Stimulated activated CD8-positive, alpha-beta memory T cell treated with anti-CD3 and anti-CD28 coated beads, Interleukin-15, amount 100 ng/mL, for 48 hours (primary cell): ENCODE measurements at places on chromosomes 2 and 18.

DNA sequence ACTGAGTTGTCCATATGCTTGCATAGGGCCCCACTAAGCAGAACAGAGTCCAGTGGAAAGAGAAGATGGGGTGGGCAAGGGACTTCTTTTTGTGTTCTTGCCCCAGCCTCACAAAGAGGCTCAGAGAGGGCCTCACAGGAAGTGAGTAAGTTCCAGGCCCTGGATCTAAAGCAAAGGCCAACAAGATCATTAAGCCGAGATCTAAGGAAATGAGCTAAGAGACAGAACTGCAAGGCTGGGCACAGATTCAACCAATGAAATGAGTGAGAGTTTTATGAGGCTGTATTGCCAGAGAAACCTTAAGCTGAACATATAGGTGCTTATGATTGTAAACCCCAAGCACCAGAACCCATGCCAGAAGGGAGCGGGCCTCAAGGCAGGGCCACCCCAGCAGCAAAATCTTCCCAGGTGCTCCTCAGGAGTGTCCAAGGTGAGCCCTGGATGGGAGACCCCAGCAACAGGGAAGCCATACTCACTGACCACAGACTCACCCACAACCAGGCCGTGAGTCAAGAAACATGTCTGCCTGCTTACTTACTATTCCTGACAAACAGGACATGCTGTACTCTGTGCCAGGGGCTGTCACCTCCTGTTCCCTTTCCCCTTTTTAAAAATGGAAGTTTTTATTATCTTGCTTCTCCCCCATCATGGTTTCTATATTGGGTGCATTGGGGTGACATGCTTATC lies 40.2 kb downstream of the SLC14A1 start:
- no peak for DNase-seq

GRCh38 chr2:70964133-70964532 lies 14.3 kb upstream of the ANKRD53 start:
- no peak for DNase-seq

DNA sequence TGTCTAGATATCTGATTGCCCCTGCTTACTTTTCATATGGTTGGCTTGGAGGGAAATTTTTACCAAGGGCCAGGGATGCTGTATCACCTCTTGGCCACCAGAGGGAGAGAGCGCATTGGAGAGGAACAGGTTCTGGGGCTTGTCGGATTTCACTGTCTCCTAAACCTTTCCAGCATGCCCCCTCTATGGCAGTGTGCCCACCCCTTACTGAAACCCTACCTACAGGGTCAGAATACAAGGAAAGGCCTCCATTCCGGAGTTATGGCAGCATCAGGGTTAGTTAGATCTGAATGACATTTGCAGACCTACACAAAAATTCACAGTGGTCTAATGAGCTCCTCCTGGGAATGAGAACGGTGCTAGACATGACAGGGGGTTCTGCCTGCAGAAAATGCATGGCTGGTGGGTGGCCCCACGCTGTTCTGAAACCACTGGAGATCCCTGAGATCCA lies 5.8 kb downstream of the SLC14A2 start:
- peak; percentile 2 for DNase-seq

DNA sequence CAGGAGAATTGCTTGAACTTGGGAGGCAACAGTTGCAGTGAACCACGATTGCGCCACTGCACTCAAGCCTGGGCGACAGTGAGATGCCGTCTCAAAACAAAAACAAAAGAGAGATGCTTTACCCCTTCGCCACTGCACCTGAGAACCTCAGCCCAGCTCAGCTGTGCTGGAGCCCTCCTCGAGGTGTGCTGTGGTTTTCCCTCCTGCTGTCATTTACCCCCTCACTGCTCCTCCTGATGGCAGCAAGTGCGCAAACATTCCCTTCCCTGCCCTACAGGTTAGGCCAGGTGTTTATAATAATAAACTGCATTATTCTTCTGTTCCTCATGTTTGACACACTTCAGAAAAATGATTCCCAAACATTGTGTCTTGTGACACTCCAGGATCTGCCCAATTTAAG lies 8.4 kb downstream of the FBXO36 start:
- DNase-seq = no peak

DNA sequence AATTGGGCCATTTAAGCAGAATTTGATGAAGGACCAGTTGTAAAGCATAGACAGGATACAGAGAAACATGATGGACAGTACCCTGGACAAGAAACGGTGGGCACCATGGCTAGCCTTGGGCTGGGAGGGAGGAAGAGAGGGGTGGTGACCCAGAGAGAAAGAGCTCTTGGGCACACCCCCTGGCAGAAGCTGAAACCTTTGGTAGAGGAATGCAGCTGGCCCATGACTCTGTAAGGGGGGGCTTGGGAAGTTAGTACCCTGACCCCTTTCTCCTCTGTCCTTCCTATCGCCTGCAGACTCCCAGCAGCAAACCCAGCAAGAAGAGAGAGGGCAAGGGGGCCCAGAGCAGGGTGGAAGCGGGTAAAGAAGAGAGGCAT lies 32.6 kb downstream of the MRPL44 start:
- no peak for DNase-seq

DNA sequence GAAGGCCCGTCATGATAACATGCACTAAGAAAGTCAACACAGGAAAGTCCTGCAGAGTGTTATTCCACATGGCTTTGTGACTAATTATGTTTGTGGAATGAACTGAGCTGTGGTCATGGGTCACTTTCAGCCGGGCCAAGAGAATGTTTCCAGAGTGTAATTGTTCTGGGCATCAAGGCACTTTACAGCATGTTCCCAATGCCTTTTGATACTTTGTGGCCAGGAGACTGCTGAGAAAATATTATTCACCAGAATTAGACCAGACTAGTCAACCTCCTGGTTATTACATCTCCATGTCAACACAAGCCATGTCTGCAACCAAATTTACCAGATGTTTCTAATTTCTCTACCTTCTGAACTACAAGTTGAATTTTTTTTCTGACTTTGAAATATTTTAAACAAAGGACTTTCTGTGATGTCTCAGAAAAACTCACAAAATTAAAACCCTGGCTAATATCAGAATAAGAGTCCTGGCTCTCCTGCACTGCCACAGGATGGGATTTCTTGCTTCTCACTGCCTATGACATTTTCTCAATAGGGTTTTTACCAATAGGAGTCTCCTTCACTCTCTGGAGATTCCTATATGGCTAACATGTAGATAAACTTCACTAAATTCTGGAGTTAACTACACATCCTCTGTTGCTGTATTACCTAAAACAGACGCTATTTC lies 90.6 kb upstream of the WDR75 start:
- DNase-seq = no peak

DNA sequence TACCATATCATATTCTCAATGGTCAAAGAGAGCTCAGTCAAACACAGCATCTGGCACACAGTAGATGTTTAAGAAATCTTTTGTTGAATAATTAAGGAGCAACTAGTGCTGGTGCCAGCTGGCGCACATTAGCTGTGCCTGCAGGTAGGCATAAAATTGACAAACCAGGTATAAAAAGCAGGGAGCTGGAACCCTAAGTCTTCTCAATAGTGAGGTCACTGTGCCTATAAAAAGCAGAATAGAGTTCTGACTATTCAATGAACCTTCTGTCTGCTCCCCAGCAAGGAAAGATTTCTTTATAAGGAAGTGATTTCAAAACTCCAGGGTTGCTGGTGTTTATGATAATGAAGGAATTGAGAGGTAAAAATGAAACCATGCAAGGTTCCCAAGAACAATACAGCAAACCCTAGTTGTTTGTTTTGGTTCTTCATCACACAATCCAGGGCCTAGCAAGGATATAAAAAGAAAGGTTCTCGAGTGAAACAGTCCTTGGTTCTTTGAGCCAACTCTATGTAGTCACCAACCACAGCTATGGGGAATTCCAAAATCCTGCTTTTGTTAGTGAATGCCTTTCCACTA lies 76.1 kb downstream of the THADA start:
- no peak for DNase-seq

DNA sequence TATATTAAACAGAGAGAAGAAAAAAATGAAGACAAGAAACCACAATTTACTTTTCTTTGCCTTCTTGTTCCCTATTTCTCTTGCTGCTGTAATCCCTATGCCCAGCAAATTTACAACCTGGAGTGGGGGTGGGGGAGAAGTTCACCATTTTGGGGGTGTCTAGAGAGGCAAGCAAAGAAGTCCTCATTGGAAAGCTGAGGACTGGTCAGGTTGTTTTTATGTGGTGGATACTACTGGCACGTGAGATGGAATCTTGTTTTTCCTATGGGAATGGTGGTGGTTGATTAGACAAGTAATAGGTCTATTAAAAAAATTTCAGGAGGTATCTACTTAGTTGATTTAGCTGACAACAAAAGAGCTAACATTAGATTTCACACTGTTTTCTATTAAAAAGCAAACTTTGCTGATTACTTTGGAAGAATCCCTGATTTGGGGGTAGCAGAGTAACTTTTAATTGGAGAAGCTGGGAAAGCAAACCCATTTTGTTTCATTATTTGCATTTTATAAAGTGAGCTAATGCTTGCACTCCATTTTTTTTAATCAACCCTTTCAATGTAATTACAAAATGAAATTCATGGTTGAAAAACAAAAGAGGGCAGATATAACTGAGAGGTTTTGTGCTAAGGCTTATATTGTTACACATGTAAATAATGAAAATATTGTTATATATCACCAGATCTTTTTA lies 6.0 kb downstream of the POU3F3 start:
- DNase-seq = no peak

- DNase-seq = no peak
These were observed 88.0 kb upstream of the CELF4 start for GRCh38 chr18:37653618-37654017.

DNA sequence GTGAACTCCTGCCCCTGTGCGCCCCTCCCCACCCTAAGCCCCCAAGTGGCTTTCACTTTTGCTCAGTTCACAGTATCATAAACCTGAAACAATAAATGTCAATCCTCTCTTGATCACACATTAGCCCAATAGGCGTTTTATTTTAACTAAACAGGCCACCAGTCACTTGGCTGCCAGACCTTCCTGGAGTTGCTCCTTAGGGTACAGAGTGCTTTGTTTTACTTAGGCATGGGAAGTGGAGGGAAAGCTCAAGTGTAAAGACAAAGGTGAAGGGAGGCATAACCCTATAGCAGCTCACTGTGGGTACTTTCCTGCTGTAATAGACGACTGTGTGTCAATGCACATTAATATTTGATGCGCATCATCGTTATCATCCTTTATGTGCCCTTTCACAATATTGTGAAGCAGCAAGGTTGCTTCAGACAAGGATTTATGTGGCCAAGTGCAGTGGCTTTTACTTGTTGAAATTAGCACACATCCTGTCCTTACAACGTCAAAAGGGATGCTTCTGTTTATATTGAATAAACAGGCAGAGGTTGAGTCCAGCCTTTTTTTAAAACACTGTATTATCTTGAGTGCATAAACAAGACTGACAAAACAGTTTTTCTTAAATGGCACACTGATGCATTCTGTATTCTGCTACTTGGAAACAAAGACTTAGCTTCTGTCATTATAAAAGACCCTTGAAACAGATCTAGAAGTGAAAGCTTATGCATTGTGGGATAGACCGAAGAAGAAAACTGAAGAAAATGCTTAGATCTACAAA lies 168.5 kb downstream of the TMEFF2 start:
- no peak for DNase-seq

DNA sequence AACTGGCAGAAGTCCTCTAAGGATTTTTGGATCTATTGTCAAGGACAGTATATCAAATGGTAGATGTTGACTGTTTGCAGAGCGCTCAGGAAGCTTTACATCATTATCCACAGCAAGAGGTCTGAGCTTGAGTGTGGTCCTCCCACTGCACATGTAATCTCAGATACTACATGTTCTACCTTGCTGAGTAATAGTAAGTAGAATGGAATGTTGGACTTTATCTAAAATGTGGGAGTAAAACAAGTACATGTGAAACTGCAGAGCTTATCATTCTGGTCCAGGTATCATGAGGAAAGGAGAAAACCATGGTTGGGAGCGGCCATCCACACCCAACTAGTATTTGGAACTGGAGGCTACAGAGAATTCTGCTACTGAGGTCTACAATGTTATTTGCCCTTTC lies 19.3 kb upstream of the CD28 start:
- DNase-seq = no peak

GRCh38 chr2:45132551-45132950 lies 123.3 kb upstream of the SIX2 start:
- DNase-seq = no peak

- DNase-seq = peak; percentile 8
These were observed 584 bp downstream of the PPP4R1 start for GRCh38 chr18:9613550-9614400.

- DNase-seq = no peak
These were observed 14.1 kb downstream of the ZFP36L2 start for GRCh38 chr2:43212216-43212835.

DNA sequence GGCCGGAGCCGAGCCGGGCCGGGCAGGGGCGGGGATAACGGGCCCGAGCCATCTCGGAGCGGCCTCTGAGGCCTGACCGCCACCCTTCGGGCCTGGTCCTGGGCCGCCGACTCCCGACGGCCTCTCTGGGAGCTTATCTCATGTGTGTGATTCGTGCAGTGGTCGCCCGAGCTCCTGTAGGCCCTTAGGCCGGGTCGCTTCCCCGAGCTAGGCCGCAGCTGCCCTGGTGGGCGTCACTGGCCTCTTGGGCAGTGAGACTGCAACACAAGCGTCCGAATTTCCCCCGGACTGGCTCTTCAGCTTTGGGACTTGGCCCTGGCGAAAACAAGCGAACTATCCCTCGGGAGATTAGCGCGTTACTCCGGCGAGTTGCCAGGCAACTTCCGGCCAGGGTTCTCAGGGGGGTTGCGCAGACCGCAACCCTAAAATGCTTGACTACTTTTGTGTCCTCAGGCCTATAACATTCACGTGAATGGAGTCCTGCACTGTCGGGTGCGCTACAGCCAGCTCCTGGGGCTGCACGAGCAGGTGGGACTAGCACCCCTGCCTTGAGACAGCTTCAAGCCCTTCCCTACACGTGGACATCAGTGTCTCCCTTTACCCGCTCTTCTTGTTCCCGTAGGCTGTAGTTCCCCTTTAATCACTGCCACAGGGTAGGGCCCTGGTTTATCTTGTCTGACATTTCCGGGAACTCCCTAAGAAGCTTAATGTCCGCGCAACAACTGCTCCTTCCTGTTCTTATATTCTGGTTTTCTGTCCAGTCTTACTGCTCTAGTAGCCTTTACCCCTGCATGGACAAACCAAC lies 602 bp downstream of the SNX17 start:
- DNase-seq = no peak

- DNase-seq = no peak
These were observed 58.1 kb downstream of the MYO3B start for GRCh38 chr2:170235860-170236679.

GRCh38 chr2:121698318-121698930 lies 38.3 kb downstream of the NIFK start:
- DNase-seq = no peak

GRCh38 chr2:6657136-6657535 lies 208.6 kb downstream of the CMPK2 start:
- no peak for DNase-seq

DNA sequence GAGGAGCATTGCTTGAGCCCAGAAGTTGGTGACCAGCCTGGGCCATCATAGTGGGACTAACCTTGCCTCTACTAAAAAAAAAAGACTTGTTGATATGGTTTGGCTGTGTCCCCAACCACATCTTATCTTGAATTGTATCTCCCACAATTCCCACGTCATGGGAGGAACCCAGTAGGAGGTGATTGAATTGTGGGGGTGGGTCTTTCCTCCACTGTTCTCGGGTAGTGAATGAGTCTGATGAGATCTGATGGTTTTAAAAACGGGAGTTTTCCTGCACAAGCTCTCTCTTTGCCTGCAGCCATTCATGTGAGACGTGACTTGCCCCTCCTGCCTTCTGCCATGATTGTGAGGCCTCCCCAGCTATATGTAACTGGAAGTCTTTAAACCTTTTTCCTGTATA lies 47.0 kb downstream of the PROC start:
- no peak for DNase-seq
